ENCODE measurements at places on chromosomes 1 and 21. TPM values are rescaled to one million over a fixed set of nuclear protein-coding genes. Genes with fewer than 3 reads are reported as not detected.
A peak's percentile ranks its signal among the peaks of the same experiment; 100 is the strongest.

DNA sequence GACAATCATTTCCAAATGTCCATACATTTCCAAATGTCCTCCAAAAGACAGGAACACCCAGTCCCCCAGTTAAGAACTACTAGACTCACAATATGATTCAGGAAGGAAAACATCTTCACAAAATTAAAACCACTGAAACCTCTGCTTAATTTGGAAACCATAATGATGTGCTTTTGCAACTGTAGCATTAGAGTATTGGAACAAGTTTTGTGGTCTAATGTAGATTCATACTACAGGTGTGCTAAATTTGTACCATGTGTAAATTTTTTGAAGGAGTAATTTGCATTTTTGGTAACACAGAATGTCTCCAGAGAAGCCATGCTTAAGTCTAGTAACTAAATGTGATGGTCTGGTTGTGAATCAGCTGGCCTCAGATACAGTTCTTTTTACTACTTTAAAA, 129.6 kb downstream of the DPYD start:
- H3K27me3 ChIP-seq: no peaks in the 10 kb centered on the region
- H3K4me3 ChIP-seq: no peak overlapping the region
- H3K27ac ChIP-seq: no peak overlapping the region
- no peak for DNase-seq

DNA sequence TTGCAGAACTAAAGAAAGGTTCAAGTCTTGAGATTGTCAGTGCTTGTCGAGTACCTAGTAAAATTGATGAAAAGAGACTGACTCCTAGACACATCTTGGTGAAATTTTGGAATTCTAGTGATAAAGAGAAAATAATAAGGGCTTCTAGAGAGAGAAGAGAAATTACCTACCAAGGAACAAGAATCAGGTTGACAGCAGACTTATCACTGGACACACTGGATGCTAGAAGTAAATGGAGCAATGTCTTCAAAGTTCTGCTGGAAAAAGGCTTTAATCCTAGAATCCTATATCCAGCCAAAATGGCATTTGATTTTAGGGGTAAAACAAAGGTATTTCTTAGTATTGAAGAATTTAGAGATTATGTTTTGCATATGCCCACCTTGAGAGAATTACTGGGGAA, 16.3 kb downstream of the L1TD1 start:
- H3K27ac ChIP-seq: no peak overlapping the region
- no peak for DNase-seq
- H3K27me3 ChIP-seq: no peaks in the 10 kb centered on the region
- no peak overlapping the region for H3K4me3 ChIP-seq

- DNase-seq: no peak
- no peak within 1 kb of the TSS for H3K27ac ChIP-seq
- H3K4me1 ChIP-seq: no peaks in the 10 kb centered on the region
- H3K36me3 ChIP-seq: no peaks in the 10 kb centered on the region
- H3K4me3 ChIP-seq: peak within 1 kb of the TSS; percentile 44
These were observed at the start of gene GRIK1 for GRCh38 chr21:29939924-29940275. GRIK1 (minus strand) TSS chr21:29939996.

DNA sequence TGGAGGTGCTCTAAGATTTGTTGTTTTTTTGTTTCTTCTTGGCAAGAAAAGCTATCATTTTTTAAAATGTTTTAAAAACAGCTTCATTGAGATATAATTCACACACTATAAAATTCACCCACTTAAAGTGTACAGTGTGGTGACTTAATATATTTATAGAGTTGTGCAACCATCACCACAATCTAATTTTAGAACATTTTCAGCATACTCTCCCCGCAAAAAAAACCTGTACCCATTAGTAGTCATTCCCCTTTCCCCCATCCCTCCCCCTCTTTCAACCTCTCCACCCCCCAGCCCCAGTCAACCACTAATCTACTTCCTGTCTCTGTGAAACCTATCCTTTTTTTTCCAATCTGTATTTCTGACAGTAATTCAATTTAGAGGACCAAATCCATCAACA, 30.6 kb downstream of the ZC3H11B start:
- DNase-seq: no peak
- H3K4me1 ChIP-seq: no peaks in the 10 kb centered on the region
- no peaks in the 10 kb centered on the region for H3K36me3 ChIP-seq
- H3K27me3 ChIP-seq: no peaks in the 10 kb centered on the region
- no peak overlapping the region for H3K27ac ChIP-seq

- no peaks in the 10 kb centered on the region for H3K36me3 ChIP-seq
- H3K4me3 ChIP-seq: no peak overlapping the region
- H3K27me3 ChIP-seq: no peaks in the 10 kb centered on the region
These were observed 4.5 kb downstream of the PARP1 start for GRCh38 chr1:226403201-226404034.

DNA sequence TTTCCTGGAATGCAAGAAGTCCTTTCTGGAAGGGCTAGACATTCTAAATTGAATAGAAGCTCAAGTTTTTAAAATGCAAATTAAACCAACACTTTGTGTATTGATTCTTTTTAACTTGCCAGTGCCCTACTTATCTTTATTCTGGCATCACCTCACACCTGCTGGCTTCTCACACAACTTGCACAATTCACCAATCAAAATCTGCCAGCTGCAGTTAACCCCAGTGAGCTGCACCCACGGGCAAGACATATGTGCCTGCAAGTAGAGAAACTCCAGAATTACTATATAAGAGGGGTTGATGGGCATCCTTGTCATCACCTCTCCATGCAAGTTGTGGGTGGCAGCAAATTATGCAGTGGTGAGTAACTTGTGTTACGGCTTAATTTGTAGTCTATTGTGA, 11.7 kb upstream of the PLPPR4 start:
- H3K27me3 ChIP-seq: no peaks in the 10 kb centered on the region
- no peak overlapping the region for H3K4me3 ChIP-seq
- DNase-seq: no peak

- DNase-seq: no peak
- no peaks in the 10 kb centered on the region for H3K36me3 ChIP-seq
- H3K4me1 ChIP-seq: no peaks in the 10 kb centered on the region
- no peaks in the 10 kb centered on the region for H3K27me3 ChIP-seq
These were observed 28.0 kb downstream of the SH3BGR start for GRCh38 chr21:39479814-39480182.

GRCh38 chr1:179860652-179861051, 17.0 kb downstream of the TOR1AIP2 start:
- no peak for DNase-seq
- no peaks in the 10 kb centered on the region for H3K4me1 ChIP-seq
- H3K36me3 ChIP-seq: no peaks in the 10 kb centered on the region

DNA sequence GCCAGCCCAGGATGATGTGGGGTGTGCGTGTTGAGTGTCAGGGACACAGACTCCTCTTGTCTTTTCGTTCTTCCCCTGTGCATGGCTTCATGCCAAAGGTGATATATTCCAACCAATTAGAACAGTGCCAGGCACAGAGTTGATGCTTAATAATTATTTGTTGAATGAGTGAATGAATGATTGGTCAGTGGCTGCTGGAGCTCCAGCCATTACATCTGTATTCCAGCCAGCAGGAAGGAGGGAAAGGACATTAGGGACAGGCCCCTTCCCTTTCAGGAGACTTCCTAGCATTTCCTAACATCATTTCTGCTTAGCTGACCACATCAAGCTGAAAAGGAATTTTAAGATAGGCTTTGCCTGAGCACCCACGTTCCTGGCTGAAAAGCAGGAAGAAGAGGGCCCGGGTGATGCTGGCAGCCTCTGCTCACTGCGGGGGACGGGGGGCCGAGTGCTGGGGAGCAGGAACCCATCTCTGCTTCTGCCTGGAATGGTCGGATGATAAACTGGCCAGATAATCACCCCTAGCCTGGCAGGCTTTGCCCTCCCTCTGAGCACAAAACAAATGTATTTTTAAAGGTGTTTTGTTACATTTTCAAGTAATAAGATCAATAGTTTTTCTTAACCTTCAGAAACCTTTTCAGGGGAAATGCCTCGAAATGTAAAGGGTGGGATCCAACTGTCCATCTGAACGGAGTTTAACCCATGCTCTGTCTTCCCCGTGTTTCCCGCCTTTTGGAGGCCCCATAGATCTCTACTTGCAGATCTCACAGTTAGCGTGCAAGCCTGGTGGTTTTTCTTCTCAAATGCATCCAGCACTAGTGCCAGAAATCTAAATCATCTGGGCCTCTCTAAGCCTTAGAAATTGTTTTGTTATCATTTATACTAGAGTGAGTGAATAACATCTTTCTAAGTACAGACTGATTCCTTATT, 39.0 kb downstream of the SLC37A1 start:
- H3K27ac ChIP-seq: no peak overlapping the region
- H3K36me3 ChIP-seq: no peaks in the 10 kb centered on the region
- peak; percentile 12 for DNase-seq
- no peaks in the 10 kb centered on the region for H3K4me1 ChIP-seq
- no peak overlapping the region for H3K4me3 ChIP-seq
- H3K27me3 ChIP-seq: no peaks in the 10 kb centered on the region

GRCh38 chr1:211944733-211945500, 90.4 kb downstream of the INTS7 start:
- no peaks in the 10 kb centered on the region for H3K4me1 ChIP-seq
- no peak overlapping the region for H3K4me3 ChIP-seq
- H3K27me3 ChIP-seq: no peaks in the 10 kb centered on the region
- peak; percentile 77 for DNase-seq
- H3K36me3 ChIP-seq: no peaks in the 10 kb centered on the region
- no peak overlapping the region for H3K27ac ChIP-seq

GRCh38 chr1:110076789-110077500, 6.5 kb upstream of the ALX3 start:
- DNase-seq: no peak
- no peaks in the 10 kb centered on the region for H3K36me3 ChIP-seq
- H3K27ac ChIP-seq: no peak overlapping the region
- H3K4me3 ChIP-seq: no peak overlapping the region

GRCh38 chr1:24126018-24126671, 14.2 kb upstream of the MYOM3 start:
- no peak overlapping the region for H3K4me3 ChIP-seq
- H3K27me3 ChIP-seq: no peaks in the 10 kb centered on the region
- no peaks in the 10 kb centered on the region for H3K4me1 ChIP-seq
- no peak overlapping the region for H3K27ac ChIP-seq
- no peak for DNase-seq

Gene BCAR3
- 26.7 TPM for total RNA-seq

Gene CASQ1
- not detected for total RNA-seq

Gene OR6N1
- not detected for total RNA-seq

Gene LAD1
- not detected for total RNA-seq

Gene ERICH3
- total RNA-seq: 2.0 TPM

Gene TARDBP
- 113 TPM for total RNA-seq

Gene DEDD
- total RNA-seq: 37.6 TPM
